NCI-H187 treated with DMSO at 0.1 percent for 48 hours (cell line): ENCODE measurements at places on chromosomes 13 and 19.
A peak's percentile ranks its signal among the peaks of the same experiment; 100 is the strongest.

DNA sequence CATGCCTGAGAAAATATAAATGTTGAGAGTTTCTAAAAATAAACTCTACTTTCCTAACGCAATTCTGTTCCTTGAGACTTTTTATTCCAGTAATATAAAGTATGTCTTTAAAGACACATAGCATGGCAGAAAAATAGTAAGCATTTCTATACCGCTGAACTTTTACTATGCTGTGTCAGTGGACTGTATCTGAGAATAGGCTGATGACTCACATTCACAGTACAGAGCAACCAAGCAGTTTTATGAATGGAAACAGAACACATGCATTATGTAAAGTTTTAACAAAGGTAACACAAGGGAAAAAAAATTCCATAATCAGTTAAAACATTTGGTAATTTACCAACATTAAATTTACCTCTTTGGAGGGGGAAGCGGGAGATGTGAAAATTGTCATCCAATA is 38.4 kb downstream of the ZDHHC20 start:
- no peak for DNase-seq

GRCh38 chr19:50534478-50534877 is 20.8 kb upstream of the ASPDH start:
- no peak for DNase-seq

DNA sequence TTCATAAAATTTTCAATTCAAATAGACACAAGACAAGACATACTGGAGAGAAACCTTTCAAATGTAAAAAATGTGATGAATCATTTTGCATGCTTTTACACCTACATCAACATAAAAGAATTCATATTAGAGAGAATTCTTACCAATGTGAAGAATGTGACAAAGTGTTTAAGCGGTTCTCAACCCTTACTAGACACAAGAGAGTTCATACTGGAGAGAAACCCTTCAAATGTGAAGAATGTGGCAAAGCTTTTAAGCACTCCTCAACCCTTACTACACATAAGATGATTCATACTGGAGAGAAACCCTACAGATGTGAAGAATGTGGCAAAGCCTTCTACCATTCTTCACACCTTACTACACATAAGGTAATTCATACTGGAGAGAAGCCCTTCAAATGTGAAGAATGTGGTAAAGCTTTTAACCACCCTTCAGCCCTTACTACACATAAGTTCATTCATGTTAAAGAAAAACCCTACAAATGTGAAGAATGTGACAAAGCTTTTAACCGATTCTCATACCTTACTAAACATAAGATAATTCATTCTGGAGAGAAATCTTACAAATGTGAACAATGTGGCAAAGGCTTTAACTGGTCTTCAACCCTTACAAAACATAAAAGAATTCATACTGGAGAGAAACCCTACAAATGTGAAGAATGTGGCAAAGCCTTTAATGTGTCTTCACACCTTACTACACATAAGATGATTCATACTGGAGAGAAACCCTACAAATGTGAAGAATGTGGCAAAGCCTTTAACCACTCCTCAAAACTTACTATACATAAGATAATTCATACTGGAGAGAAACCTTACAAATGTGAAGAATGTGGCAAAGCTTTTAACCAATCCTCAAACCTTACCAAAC is 24.6 kb upstream of the ZNF431 start:
- no peak for DNase-seq

- no peak for DNase-seq
Measured at GRCh38 chr13:111508164-111508870, 187.9 kb downstream of the TEX29 start.

DNA sequence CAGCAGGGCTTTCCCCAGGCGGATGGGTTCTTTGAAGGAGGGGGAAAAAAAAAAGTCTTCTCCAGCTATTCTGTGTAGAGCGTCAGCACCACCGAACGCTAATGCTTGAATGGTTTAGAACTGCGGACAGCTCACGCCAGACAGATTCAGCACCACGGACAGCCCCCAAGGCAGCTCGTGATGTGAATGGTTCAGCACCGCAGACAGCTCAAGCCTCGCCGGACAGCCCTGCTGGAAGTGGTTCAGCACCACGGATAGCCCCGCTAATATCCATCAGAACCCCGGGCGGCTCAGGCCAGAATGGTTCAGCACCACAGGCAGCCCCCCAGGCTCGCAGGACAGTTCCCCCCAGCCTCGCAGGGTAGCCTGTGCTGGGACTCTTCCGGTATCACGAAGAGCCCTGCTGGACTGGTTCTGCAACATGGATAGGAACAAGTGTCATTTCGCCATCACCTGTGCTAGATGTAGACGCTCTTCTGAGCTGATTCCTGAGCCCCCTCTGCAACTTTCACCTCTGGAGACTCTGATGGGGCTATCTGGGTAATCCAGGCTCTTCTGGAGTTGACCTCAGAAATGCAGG is 4.9 kb upstream of the SMIM17 start:
- no peak for DNase-seq

GRCh38 chr19:13154911-13155471 is 4.8 kb downstream of the IER2 start:
- no peak for DNase-seq

DNA sequence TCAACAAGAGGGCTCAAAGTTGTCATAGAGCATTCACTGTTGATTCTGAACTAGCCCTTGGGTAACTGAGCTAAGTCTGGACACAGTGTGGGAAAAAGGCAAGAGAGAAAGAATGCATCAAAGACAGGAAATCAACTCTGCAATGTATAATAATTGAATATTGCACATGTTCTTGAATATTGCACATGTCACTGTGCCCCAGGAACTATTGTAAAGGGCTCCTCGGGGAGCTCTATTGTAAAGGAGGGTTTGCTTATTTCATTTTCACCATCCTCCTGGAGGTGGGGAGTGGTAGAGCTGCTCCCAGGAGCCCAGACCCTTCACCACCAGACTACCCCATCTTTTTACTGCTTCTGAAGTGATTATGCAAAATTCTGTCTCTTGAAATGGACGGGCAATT is 44.4 kb upstream of the ITM2B start:
- DNase-seq = no peak

DNA sequence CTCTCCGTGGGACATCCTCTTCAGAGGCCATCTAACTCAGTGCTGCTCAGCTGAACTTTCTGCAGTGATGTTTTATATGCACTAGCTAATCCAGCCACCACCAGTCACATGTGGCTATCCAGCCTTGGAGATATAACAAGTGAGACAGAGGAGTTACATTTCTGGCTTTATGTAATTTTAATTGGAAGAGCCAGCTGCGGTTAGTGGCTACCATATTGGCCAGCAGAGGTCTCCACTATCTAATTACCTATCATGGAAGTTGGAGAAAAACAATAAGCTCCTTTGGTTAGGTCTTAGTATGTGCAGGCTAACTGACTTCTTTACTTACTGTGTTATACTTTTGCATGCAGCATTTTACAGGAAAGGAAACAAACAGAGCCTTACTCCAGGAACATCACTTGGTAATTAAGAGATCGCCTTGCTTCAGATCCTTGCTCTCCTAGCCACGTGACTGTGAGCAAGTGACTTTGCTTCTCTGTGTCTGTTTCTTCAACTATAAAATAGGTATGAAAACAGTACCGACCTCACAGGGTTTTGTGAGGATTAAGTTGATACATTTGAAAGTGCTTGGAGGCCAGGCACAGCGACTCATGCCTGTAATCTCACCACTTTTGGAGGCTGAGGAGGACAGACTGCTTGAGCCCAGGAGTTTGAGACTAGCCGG is 1.6 kb upstream of the KLK10 start:
- peak; percentile 22 for DNase-seq

DNA sequence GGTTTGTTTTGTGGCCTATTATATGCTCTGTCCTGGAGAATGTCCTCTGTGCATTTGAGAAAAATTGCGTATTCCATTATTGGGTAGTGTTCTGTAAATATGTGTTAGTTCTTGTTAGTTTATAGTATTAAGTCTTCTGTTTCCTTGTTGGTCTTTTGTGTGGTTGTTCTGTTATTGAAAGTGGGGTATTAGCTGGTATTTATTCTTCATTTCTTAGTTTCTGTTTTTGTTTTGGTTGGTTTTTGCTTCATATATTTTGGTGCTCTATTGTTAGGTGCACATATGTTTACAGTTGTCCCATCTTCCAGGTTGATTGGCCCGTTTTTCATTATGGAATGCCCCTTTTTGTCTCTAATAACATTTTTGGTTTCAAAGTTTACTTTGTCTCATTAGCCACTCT is 77.3 kb downstream of the DNAJC15 start:
- no peak for DNase-seq

- no peak for DNase-seq
Measured at GRCh38 chr13:80572308-80572922, 231.5 kb upstream of the SPRY2 start.

GRCh38 chr13:31945202-31945961 is 86.2 kb upstream of the FRY start:
- DNase-seq = peak; percentile 61

DNA sequence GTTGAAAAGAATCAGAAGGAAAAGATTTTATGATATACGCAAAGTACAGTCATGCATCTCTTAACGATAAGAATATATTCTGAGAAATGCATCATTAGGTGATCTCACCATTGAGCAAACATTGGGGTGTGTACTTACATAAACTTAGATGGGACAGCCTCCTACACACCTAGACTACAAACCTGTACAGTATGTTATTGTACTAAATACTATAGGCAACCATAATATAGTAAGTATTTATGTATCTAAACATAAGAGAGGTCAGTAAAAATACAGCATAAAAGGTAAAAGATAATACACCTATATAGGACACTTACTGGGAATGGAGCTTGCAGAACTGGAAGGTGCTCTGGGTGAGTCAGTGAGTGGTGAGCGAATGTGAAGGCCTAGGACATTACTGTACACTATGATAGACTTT is 254.6 kb downstream of the SPRY2 start:
- no peak for DNase-seq

- no peak for DNase-seq
Measured at GRCh38 chr13:108360139-108360538, 90.6 kb downstream of the TNFSF13B start.

GRCh38 chr13:51970349-51970748 is 40.9 kb downstream of the ATP7B start:
- no peak for DNase-seq

GRCh38 chr13:67829641-67830040 is 599.5 kb upstream of the PCDH9 start:
- no peak for DNase-seq

DNA sequence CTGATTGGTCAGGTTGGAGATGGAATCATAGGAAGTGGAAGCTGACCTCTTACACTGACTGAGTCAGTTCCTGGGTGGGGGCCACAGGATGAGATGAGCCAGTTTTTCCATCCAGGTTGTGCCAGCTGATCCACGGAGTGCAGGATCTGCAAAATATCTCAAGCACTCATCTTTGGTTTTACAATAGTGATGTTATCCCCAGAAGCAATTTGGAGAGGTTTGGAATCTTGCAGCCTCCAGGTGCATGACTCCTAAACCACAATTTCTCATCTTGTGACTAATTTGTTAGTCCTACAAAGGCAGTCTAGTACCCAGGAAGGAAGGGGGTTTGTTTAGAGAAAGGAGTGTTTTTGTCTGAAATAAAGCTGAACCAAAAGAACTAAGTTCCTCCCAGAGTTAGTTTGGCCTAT is 212.8 kb downstream of the SLITRK6 start:
- DNase-seq = no peak

DNA sequence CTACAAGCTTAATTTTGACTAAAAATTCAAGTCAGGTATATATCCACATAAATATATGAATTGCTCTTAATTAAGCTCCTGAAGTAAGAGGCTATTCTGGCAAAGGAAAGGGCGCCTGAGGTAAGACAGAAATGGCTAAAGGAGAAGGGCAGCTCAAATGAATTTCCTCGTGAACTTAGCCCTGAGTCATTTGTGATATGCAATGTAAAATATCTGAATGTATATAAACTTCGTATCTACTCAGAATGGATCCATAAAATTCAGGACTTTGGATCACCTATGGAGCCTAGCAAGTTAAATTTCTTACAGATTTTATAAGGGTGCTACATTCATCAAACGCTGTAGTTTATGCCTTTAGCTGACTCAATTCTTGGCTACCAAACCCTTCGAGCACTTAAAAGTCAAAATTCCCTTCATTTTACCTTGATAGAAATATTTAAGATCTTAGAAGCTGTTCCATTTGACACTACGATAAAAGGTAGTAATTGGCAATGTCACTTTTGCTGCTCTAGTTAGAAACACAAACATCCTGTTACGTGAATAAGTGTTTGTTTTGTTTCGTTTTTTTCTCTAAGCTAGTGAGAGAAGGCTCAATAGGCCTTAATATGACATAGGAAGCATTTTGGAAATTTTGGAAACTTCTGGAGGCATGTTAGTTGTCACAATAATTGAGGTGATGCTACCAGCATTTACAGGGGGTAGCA is 69.2 kb downstream of the DIAPH3 start:
- no peak for DNase-seq

- DNase-seq = no peak
Measured at GRCh38 chr19:14821937-14822336, 13.0 kb downstream of the OR7A5 start.

DNA sequence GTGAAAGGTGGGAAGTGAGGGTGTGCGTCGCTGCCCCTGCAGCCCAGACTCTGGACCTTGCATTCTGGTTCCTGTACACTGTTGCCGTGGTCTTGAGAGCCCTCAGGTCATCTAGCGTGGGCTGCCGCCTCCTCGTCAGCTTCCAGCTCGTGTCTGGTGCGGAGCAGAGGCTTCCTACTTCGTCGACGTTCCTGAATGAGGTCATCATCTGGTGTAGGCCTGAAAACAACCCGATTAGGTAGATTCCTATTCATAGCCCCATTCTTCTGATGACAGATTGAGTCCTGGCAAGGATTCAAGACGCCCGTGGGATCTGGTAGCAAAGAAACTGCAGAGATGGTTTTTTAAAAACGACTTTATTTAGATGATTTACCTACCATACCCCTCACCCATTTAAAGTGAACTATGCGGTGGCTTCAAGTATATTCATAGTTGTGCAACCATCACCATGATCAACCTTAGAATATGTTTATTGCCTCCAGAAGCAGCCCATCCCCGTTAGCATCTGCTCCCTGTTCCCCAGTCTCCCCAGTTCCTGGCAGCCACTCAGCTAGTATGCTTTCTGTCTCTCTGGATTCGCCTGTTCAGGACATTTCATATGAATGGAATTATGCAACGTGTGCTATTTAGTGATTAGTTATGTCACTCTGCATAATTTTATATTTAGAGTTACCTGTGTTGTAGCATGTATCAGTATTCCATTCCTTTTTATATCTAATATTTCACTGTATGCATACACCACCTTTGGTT is 13.8 kb downstream of the NAXD start:
- no peak for DNase-seq

- no peak for DNase-seq
Measured at GRCh38 chr13:23350009-23350408, 83.5 kb downstream of the SACS start.
